ENCODE measurements at places on chromosomes 7 and 10.

- no peak for DNase-seq
Measured at GRCh38 chr7:1105189-1105588, 17.3 kb downstream of the GPER1 start.

GRCh38 chr7:128791121-128791971, at the start of gene CCDC136:
Gene CCDC136, plus strand, starts transcription at chr7:128791968. Its CDS starts 444 bp downstream, at chr7:128792412.
- DNase-seq: peak; percentile 71

- DNase-seq: no peak
Measured at GRCh38 chr10:124298891-124299290, 119.8 kb downstream of the OAT start.

GRCh38 chr10:86857128-86857721, 100.2 kb downstream of the MMRN2 start:
- peak; percentile 79 for DNase-seq

GRCh38 chr7:156892081-156892800, 742 bp downstream of the LMBR1 start:
- peak; percentile 29 for DNase-seq

- DNase-seq: no peak
Measured at GRCh38 chr7:96088579-96088978, 233.3 kb downstream of the SLC25A13 start.

DNA sequence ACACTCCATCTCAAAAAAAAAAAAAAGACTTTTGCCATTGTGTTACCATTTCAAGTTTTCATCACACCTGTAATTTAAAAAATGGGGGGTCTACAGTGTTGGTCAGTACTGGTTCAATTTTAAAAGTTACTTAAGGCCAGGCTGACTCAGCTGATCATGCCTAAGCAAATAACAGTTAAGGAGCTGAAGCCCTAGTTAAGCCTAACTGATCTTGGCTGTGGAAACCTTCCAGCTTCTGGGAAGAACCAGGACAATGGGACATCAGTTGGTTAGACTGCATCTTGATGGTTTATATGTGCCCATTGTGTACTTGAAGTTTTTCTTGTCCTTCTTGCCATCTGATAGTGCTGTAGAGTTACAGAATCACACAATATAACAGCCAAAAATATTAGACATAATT, 26.7 kb downstream of the VCL start:
- DNase-seq: no peak

DNA sequence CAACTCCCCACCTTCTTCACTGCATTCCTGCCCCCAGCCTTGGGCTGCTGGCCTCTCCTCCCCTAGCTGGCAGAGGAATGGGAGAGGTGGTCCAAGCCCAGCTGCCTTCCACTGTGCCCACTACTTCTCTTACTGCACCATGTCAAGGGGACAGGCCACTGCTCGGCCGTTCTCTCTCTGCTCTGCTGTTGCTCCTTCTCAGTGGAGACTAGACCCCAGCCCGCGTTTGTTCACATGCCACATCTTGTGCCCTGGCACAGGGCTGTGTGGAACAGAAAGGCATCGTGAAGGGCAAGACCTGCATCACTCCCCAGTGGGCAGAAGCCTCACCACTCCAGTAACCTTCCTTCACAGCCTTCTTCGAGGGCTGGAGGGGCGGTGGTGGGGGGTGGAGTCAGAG, 711 bp upstream of the CDHR3 start:
- no peak for DNase-seq

- no peak for DNase-seq
Measured at GRCh38 chr7:3007696-3008095, 36.0 kb downstream of the CARD11 start.

GRCh38 chr7:47383072-47383471, 198.8 kb downstream of the TNS3 start:
- DNase-seq: peak; percentile 76

DNA sequence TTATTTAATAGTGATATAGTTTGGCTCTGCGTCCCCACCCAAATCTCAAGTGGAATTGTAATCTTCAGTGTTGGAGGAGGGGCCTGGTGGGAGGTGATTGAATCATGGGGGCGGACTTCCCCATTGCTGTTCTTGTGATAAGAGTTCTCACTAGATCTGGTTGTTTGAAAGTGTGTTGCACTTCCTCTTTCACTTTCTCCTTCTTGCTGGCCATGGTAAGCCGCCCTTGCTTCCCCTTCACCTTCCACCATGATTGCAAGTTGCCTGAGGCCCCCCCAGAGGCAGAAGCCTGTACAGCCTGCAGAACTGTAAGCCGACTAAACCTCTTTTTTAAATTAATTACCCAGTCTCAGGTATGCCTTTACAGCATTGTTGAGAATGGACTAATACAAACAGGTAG, 101.4 kb downstream of the MTPAP start:
- DNase-seq: no peak

DNA sequence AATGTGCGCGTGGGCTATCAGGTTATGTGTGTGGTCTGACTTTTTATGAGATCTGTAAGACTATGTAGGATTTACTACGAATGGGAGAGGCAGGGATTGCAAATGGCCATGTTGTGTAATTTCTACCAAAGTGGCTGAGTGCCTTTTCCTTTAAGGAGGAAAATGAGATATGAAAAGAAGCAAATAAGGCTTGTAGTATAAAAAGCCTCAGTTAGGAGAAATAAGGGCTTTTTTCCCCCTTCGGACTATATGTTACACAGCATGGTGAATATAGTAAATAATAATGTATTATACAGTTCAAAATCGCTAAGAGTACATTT, 447 bp upstream of the GPAM start:
- no peak for DNase-seq

DNA sequence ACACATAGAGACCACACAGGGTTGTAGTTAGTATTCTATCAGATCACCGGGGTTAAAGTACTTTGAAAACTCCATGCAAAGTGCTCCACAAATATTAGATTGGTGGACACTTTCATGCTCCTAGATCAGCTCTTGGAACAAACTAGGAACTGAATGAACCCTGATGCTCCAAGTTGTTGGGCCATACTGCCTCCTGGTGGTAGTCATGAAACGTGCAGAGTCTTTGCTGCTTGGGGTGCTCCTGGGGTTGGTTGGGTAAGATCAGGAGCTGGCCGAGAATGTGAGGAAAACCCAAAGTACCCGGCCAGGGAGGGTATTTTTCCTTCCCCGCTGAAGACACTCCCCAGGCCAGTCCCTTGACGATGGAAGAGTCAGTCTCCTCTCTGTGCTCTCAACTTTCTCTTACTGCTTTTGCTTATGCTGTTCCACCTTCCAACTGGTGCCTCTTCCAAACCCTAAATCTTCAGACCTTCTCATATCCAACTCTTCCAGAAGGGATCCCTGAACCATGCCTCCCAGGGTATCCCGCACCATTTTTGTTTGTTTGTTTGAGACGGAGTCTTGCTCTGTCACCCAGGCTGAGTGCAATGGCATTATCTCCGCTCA, 918 bp upstream of the RPEL1 start:
- DNase-seq: peak; percentile 78
